ENCODE measurements at places on chromosomes 4 and X. TPM values are rescaled to one million over a fixed set of nuclear protein-coding genes. Genes with fewer than 3 reads are reported as not detected.
A peak's percentile ranks its signal among the peaks of the same experiment; 100 is the strongest.

TLL1 gene
- 0.91 TPM for total RNA-seq

GRCh38 chr4:57051095-57051494, 59.1 kb downstream of the IGFBP7 start:
- no peak overlapping the region for H3K4me3 ChIP-seq
- H3K36me3 ChIP-seq: no peaks in the 10 kb centered on the region
- no peak for DNase-seq
- no peaks in the 10 kb centered on the region for H3K27me3 ChIP-seq
- peaks cover 6% of the 10 kb centered on the region for H3K4me1 ChIP-seq

GRCh38 chr4:81954271-81954670, 419.5 kb downstream of the HNRNPD start:
- H3K36me3 ChIP-seq: no peaks in the 10 kb centered on the region
- H3K27ac ChIP-seq: no peak overlapping the region
- no peak overlapping the region for H3K4me3 ChIP-seq
- no peaks in the 10 kb centered on the region for H3K27me3 ChIP-seq
- H3K4me1 ChIP-seq: no peaks in the 10 kb centered on the region

FAT4 gene
- total RNA-seq: 11.2 TPM

DNA sequence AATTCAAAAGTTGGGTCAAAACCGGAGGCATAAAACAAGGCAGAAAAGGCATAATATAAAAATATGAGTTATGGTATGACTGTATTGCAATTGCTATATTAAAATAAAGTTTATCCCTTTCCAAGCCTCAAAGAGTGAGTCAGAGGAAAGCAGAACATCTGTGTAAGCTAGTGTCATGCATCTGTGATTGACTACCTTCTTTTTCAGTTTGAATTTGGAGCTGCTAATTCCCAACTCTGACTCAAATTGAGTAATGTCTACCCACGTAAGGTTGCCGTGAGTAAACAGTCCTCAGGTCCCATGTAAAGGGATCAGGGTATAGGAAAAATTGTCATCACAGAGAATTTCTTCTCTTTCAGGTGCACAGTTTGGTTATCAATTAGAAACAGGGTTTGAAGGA, 6.5 kb upstream of the SLITRK4 start:
- H3K4me3 ChIP-seq: no peak overlapping the region
- H3K27ac ChIP-seq: no peak overlapping the region
- no peak for DNase-seq
- no peaks in the 10 kb centered on the region for H3K4me1 ChIP-seq
- no peaks in the 10 kb centered on the region for H3K27me3 ChIP-seq

DNA sequence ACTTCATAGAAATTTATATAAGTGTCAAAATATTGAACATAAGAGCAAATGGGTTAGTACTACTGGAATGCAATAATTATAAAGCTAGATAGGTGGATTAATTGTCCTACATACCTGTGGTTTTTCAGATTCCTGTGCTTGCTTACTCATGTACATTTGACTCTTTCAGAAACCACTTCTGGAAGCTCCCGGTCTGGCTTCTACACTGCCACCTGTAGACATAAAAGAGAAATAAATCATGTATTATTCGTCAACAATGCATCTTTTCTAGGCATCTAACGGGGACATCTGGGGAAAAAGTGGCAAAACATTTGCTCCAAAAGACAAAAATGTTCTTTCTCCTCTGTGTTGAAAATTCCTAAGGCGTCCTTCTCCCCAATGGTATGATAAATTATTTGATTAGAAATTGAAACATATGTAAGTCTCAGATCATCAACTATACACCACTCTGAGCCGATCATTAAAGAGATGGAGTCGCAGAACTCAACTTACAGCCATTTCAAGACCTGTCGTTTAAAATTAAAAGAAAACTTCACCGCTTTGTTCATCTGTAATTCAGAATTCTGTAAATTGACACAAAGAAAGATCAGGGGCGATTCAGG, 648.7 kb upstream of the DIPK2B start:
- H3K27ac ChIP-seq: no peak overlapping the region
- H3K4me1 ChIP-seq: peaks cover 18% of the 10 kb centered on the region
- H3K36me3 ChIP-seq: no peaks in the 10 kb centered on the region
- peaks cover 17% of the 10 kb centered on the region for H3K27me3 ChIP-seq
- no peak overlapping the region for H3K4me3 ChIP-seq

PPEF1 gene
- 0.87 TPM for total RNA-seq

- H3K36me3 ChIP-seq: no peaks in the 10 kb centered on the region
Measured at GRCh38 chrX:155434906-155435743, 23.3 kb downstream of the F8A3 start.

GRCh38 chr4:54898056-54898562, 227.3 kb downstream of the KDR start:
- no peaks in the 10 kb centered on the region for H3K36me3 ChIP-seq
- H3K27ac ChIP-seq: no peak overlapping the region
- H3K27me3 ChIP-seq: no peaks in the 10 kb centered on the region
- H3K4me1 ChIP-seq: no peaks in the 10 kb centered on the region
- no peak overlapping the region for H3K4me3 ChIP-seq

PCDH10 gene
- total RNA-seq: 0.09 TPM

PRRG1 gene
- total RNA-seq: 5.3 TPM

SYNPO2 gene
- total RNA-seq: 36.9 TPM

SMIM31 gene
- total RNA-seq: not detected

DNA sequence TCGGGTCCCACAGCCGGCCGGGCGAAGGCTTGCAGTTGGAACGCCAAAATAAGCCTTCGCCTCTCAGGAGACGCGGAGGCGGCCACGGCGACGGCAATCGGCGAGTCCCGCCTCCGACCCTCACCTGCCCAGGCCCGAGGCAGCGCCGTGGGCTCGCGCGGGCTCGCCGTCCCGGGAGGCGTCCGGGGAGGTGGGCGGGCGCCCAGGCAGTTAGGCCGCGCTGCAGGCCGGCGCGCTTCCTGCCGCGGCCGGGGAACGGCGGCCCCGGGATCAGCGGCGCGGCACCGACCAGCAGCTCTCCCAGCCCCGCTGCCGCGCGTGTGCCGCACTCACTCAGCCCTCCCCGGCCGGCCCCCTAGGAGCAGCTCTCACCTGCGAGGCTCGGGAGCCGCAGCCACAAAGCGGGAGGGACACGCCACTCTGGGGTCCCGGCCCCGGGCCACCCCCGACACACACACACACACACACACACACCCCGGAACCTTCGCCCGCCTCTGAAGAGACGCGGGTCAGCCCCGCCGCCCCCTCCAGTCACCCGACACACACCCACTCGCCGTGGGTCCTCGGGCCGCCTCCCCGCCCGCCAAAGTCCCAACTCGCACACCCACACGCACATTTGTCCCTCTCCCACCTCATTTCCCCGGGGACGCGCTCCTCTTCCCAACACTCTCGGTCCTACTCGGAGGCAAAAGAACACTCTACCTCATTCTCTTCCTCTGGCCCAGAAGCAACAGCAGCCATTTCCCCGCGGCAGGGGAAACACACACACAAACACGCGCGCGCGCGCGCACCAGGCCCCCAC, at the start of gene CNOT6L:
CNOT6L (minus strand) TSS at position 767 of the 802 bp plus-strand sequence; CDS start at position 707, 60 bp downstream.
- no peaks in the 10 kb centered on the region for H3K36me3 ChIP-seq
- peaks cover 13% of the 10 kb centered on the region for H3K4me1 ChIP-seq
- no peaks in the 10 kb centered on the region for H3K27me3 ChIP-seq
- peak; percentile 94 for DNase-seq
- peak within 1 kb of the TSS; percentile 81 for H3K4me3 ChIP-seq

DNA sequence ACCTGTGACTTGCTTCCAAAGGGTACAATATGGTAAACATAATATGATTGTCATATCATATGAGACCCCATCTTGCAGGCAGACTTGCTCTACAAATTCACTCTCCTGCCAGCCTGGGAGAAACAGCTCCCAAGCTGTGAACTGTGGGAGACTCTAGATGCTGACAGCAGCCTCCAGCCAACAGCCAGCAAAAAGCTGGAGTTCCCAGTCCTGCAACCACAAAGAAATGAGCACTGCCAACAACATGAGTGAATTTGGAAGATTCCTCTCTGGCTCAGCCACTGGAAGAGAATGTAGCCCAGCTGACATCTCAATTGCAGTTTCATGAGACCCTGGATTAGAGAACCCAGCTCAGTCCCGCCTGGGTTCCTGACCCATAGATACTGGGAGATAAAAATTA, 145.4 kb downstream of the QDPR start:
- H3K4me3 ChIP-seq: no peak overlapping the region
- no peak overlapping the region for H3K27ac ChIP-seq
- H3K36me3 ChIP-seq: no peaks in the 10 kb centered on the region

FATE1 gene
- total RNA-seq: not detected

USP46 gene
- total RNA-seq: 10.1 TPM

DNA sequence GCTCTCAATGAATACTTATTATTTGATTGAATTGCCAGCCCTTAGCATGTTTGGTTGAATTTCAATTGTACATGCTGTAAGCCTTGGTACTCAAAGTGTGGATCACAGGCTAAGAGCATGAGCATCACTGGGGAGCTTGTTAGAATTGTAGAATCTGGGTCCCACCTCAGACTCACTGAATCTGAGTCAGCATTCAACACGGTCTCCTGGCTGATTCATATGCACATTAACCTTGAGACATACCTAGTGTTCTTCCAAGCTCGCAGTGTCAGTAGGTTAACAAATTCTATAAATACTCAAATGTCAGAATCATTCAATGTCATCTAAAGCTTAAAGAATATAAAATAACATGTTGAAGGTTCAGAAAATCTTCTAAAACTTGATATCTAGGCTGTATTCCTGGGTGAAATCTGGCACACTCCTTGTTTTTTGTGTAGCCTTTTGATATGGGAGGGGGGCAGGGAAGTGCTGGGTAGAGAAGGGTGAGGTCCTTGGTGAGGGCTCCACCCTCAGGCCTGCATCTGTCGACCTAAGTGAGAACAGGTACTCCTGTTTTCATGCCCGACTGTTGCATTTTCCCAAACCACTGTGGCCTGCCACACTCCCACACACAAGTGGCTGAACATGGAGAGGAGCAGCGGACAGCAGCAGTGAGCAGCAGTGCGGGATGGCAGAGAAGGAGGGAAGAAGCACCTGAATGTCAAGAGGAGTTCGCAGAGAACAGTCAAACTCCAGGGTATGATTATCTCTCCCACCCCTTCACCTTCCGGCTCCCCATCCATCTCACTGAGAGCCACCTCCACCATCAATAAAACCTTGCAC, 529.6 kb upstream of the IGFBP7 start:
- DNase-seq: no peak
- no peak overlapping the region for H3K4me3 ChIP-seq
- H3K27ac ChIP-seq: no peak overlapping the region
- no peaks in the 10 kb centered on the region for H3K4me1 ChIP-seq
- no peaks in the 10 kb centered on the region for H3K27me3 ChIP-seq
- H3K36me3 ChIP-seq: no peaks in the 10 kb centered on the region

DNA sequence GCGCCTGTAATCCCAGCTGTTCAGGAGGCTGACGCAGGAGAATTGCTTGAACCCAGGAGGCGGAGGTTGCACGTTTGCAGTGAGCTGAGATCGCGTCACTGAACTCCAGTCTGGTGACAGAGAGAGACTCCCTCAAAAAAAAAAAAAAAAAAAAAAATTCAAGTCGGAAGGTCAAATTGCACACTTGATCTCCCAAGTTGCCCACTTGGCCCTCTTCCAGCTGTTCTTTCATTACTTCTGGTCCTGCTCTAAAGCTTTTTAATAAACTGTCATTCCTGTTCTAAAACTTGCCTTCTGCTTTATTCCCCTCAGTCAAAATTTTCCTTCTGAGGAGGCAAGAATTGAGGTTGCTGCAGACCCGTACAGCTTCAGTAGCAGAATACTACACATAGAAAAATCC, 2358.0 kb downstream of the ARAP2 start:
- no peaks in the 10 kb centered on the region for H3K27me3 ChIP-seq
- H3K27ac ChIP-seq: no peak overlapping the region
- H3K4me1 ChIP-seq: no peaks in the 10 kb centered on the region
- no peak for DNase-seq
- no peaks in the 10 kb centered on the region for H3K36me3 ChIP-seq
- H3K4me3 ChIP-seq: no peak overlapping the region

DNA sequence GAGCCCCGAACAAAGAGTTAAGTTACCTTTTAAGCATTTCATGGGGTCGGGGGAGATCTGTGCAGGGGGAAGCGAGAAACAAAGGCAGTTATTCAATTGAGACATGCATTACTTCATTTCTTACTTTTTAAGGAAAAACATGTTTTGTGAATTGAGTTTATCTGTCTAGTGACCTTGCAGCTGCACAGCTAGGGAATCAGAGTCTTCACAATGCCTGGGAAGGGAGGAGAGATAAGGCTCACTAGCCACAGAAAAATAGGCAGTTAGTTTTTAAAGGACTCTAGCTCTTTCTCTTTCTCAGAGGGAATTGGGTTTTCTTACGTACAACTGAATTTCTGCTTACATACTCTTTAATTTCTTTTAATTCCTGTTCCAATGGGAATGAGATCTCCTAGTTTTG, 26.2 kb upstream of the ZBTB33 start:
- H3K36me3 ChIP-seq: no peaks in the 10 kb centered on the region
- DNase-seq: no peak
- H3K4me1 ChIP-seq: no peaks in the 10 kb centered on the region
- no peaks in the 10 kb centered on the region for H3K27me3 ChIP-seq
- H3K27ac ChIP-seq: no peak overlapping the region

- H3K36me3 ChIP-seq: no peaks in the 10 kb centered on the region
- peak overlapping the region; percentile 78 for H3K27ac ChIP-seq
- H3K27me3 ChIP-seq: no peaks in the 10 kb centered on the region
- no peak overlapping the region for H3K4me3 ChIP-seq
- peaks cover 17% of the 10 kb centered on the region for H3K4me1 ChIP-seq
Measured at GRCh38 chr4:3388471-3389232, 53.1 kb upstream of the HGFAC start.
